Tibial artery (tissue), 4 donors: ENCODE measurements at places on chromosomes 6 and 20.

DNA sequence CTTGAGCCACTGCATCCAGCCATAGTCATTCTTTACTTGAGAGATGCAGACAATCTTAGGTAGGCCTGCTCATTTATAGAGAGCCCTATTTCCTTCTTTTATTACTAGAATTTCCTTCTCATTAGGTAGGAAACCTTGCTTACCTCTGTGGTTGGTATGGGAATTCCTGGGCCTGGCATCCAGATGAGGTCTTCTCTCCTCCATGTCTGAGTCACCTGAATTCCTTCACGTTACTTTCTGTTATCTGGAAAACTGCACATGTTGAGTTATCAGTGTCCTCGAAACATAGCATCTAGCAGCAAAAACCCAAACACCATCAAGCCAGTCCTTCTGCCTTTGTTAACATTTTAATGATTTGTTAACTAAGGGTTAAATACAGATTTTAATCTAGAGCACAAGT is 2.2 kb downstream of the ZNFX1 start:
- DNase-seq = no peak

DNA sequence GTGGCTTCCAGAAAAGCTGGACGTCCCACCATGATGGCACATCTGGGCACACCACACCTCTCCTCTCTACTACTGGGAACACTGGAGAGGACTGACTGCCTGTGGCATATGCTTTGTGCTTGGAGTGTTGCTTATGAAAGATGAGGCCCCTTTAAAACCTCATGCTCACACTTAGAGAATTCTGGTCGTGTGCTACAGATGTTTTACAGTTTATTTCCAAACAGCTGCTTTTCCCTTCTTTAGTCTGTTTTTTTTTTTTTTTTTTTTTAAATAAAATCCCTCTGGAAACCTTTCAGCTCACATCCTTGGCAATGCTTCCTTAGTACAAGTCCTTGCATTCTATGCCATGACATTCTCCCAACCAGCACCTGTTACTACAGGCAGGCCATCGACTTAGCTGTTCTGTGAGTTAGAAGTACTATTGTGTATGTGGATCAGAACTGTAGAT is 60.3 kb downstream of the BMP6 start:
- DNase-seq = no peak

DNA sequence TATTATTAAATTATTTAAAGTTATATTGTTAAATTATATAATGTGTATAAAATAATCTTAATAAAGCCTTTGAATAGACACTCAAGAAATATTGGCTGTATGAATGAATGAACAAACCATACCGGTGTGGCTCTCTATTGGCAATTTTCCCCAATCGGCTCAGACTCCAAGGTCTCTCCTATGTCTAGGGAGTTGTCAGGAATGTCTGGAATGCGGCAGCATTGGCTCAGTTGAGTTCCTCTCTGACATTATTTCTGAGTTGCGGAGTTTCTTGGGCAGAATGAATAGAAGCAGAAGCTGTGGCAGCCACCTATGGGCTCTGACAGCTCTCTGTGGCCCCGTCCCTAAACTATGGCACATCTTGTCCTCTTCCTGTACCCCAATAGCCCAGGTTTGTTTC is 111.0 kb downstream of the SOBP start:
- no peak for DNase-seq

GRCh38 chr6:87706187-87706966 is 4.3 kb upstream of the AKIRIN2 start:
- DNase-seq = no peak

- no peak for DNase-seq
These were observed 19.3 kb upstream of the SLC17A4 start for GRCh38 chr6:25735261-25735660.

- peak; percentile 84 for DNase-seq
These were observed at the start of gene ATAT1 for GRCh38 chr6:30626484-30627366. Gene ATAT1 (plus strand): TSS chr6:30626874.

GRCh38 chr6:56232436-56232835 is 14.9 kb downstream of the COL21A1 start:
- no peak for DNase-seq

DNA sequence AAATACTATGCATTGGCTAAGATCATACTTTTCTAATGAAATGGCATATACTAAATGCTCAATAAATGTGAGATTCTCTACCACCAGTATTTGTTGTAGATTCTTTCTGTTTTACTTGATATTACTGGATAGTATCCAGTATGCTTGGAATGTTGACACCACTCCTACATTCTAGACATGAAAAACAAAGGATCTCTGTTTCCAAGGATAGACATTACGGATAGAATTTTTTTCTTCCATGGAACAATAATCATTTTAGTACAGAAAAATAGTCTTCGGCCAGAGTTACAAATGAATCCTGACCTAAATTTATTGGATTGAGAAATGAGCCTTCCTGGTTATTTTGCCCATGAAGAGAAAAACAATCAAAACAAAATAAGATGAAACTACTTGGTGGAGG is 258.2 kb upstream of the NT5E start:
- DNase-seq = no peak

DNA sequence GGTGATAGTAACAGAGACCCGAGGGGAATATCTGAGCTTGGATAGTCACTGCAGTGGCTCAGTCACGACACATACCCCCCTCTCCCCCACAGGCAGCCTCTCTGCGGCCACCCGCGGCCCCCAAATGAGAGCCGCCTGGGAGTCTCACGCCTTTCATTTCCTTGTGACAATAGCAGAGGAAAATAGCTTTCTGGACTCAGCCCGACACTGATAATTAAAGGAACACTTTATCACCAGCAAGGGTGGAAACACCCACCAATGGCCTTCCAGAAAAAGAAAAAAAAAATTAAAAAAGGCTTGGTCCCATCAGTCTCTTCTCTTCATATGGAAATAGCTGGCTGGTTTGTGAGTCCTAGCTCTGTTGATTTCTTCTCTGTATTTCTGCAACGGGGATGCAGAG is 35.1 kb upstream of the KCNG1 start:
- no peak for DNase-seq

DNA sequence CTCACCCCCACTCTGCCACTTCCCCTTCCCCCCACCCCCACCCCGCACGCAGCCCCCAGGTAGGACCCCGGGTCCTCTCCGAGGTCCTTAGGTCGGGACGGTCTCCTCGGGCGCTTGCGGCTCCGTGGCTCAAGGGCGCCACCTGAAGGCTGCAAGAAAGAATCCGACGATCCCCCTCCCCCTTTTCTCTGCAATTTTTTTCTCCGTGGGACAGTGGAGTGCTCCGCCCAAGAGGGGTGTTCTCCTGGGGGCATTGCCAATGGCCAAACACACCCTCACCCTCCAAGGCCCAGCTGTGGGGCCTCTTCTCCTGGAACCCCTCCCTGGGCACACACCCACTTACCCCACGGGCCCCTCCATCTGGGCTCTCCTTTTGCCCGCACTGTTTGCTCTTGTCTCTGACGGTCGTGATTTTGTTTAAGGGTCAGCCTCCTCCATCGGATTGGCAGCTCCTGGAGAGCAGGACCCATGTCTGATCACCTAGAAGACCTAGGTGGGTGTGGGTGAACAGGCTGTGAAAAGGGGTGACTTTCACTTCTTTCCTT is 1.1 kb upstream of the TMEM74B start:
- DNase-seq = no peak

DNA sequence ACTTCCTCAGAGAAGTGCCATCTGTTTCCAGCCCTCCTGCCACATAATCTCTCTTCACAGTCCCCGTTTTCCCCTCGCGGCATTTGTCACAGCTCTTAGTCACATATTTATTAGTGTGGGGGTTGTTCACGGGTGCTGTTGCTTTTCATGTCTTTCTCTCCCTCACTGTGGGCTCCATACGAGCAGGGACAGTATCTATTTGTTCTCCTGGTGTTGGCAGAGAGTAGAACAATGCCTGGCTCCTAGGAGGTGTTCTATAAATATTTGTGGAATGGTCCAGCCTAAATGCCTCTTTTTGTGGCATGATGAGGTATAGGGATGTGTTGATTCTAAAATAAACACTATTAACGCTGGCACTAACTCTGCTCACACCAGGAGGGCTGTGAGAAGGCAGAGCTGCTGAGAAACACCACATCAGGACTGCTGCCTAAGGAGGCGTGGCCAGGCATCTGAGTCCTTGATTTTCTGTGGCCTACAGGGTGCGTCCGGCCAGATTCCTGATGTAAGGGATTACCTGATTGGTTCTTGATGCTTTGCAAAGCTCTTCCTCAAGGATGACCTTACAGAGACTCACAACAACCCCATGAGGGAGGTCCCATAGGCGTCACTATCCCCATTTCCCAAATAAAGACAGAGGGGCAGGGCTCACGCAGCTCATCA is 219.8 kb upstream of the ARID1B start:
- peak; percentile 33 for DNase-seq

DNA sequence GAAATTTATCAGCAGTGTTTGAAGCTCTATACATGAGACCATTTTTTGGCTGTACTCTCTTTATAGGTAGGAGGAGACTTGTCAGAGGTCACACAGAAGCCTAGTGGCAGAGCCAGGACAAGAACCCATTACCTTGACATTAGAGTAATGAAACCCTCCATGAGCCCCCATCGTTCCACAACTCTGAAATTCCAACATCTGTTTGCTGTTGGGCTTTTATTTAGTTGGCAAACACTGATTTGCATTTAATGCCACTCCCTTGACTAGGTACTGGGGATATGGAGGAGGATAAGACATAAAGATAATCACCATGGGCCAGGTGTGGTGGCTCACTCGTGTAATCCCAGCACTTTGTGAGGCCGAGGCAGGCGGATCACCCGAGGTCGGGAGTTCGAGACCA is 1.6 kb downstream of the GSS start:
- no peak for DNase-seq

- DNase-seq = no peak
These were observed 31.5 kb downstream of the SULF2 start for GRCh38 chr20:47753576-47754387.

DNA sequence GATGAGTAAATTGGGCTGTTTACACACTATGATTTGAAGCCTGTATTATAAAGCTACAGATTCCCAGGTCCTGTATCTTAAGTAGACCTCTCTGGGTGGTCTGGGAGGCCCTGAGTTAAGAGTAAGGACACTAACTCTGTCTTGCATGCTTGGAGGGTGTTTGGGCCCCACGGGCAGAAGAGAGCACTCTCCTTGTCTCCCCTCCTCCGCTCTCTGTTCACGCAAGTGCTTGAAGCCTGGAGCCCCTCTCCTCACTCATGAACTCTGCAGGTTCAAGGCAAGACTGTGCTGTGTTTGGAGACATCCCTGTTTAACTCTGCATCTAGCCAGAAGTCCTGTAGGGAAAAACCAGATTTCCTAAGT is 154.0 kb downstream of the ZDHHC14 start:
- DNase-seq = no peak

GRCh38 chr6:71982389-71982788 is 96.0 kb downstream of the RIMS1 start:
- DNase-seq = no peak

GRCh38 chr6:21861942-21862341 is 268.4 kb downstream of the SOX4 start:
- no peak for DNase-seq

- DNase-seq = no peak
These were observed 280.6 kb downstream of the SLC35F1 start for GRCh38 chr6:118187568-118188164.

DNA sequence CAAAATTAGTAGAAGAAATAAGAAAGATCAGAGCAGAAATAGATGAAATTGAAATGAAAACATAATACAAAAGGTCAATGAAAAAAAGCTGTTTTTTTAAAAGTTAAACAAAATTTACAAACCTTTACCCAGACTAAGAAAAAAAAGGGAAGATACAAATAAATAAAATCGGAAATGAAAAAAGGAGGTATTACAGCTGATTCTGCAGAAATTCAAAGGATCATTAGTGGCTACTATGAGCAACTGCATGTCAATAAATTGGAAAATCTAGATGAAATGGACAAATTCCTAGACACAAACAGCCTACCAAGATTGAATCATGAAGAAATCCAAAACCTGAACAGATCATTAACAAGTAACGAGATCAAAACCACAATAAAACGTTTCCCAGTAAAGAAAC is 59.2 kb downstream of the ZFP64 start:
- DNase-seq = no peak

- DNase-seq = no peak
These were observed 41.1 kb downstream of the TFAP2A start for GRCh38 chr6:10373642-10374359.
